ENCODE measurements at places on chromosomes 16 and 17. TPM values are rescaled to one million over a fixed set of nuclear protein-coding genes. Genes with fewer than 3 reads are reported as not detected.

KRTAP1-1 gene
- not detected for total RNA-seq

EEF2K gene
- total RNA-seq: 14.6 TPM

GPRC5B gene
- total RNA-seq: 0.19 TPM

PAM16 gene
- 31.4 TPM for total RNA-seq

TLCD3B gene
- not detected for total RNA-seq

CCDC137 gene
- 18.0 TPM for total RNA-seq

NHLRC4 gene
- total RNA-seq: 0.25 TPM

- no peak for DNase-seq
Measured at GRCh38 chr17:79938336-79939093, 97.2 kb downstream of the TBC1D16 start.

DNA sequence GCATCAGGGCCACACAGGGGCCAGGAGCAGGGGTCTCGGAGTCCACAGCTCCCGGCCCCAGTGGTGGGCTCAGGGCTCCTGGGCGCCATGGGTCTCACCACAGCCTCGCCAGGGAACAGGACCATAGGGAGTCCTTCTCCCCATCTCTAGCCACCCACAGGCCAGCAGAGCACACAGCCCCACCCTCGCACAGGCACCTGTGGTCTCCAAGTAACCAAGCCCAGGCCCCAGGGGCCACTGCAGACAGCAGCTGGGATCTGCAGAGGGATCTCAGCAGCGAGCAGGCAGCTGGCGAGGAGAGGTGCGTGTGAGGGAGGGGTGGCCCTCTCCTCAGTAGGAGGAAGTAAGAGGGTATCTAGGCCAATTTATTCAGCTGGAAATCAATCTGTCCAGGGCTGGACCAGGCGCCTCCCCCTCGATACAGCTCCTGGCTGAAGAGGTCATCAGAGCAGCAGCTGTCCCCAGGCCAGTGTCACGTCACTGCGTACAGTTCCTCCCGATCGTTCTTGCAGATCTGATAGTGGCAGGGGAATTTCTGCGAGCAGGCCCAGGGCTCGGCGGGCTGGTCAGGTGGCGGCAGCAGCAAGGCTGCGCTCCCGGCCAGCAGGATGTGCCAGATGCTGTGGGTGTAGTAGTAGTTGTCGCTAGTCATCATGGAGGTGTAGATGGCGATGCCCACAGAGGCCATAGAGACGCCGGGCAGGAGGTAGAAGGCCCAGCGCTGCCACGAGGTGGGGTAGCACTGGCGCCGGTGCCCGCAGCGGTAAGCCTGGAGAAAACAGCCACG, 1.4 kb upstream of the MRPL28 start:
- no peak for DNase-seq

DNA sequence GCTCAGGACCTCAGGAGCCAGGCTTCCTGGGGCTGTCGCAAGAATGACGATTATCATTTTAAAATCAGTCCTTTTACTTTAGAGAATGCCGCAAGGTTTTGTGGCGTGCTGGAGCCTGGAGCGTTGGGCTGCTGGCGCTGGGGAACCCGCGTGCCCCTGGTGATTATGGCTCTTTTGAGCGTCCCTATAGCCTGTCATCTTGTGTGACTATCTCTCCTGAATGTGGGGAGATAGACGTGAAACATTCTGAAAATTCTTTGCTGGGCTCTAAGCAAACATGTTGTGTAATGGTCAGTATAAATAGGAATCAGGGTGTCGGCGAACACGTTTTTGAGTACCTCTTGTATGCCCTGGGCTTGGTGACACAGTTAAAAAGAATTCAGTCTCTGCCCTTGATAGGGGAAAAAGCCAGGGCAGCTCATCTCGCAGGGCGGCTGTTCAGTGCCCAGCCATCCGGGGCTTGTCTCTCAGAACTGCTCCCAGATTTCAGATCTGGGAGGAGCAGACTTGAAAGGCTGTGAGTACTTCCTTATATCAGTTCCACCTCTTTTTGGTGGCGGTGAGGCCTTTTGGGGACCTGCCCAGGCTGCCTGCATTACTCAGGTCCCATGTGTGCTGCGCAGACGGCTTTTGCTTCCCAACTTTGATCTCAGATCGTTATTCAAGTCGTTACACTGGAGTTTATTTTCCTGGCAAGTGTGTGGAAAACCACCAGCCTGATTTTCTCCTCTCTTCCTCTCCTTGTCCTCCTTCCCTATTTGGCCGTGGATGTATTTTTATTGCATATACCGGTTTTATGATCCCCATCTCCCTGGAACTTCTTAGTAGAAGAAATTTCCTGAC, 973 bp downstream of the SLC7A6 start:
- no peak for DNase-seq

GRCh38 chr16:977896-978295, 3.7 kb upstream of the SOX8 start:
- no peak for DNase-seq

- DNase-seq: no peak
Measured at GRCh38 chr16:59039066-59039720, 305.1 kb upstream of the GOT2 start.

DNA sequence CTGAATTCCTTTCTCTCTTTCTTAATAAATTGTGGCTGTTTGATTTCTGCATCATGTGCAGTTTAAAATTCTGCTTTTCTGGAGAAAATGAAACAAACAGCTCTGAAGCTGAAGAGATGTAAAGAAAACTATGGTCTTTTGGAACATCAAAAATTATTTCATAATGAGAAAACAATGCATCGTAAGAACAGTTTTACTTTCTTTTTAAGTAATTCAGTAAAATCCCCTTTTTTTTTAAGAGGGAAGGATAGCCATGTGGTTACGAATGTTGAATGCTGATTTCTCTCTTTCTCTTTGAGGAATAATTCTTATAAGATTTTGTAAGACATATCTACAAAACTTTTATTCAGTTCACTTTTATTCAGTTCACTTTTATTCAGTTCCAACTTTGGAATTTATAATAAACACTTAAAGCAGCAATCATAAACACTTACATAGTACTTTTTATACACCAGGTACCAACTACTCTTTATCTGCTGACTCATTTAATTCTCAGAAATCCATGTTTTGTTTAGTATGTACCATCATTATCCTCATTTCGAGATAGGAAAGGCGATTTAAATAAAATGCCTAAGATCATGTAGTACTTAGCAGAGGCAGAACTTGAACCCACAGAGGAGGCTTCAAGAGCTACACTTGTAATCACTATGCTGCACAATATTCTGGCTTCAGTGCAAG, 26.6 kb downstream of the CNTNAP4 start:
- DNase-seq: no peak

DNA sequence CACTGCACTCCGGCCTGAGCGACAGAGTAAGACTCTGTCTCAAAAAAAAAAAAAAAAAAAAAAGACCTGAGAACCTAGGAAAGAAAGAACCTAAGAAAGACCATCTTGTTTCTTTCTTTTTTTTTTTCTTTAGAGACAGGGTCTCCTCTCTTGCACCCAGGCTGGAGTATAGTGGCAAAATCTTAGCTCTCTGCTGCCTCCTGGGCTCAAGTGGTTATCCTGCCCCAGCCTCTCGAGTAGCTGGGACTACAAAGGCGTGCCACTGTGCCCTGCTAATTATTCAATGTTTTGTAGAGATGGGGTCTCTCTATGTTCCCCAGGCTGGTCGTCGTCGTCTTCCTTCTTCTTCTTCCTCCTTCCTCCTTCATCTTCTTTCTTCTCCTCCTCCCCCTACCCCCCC, 7.8 kb upstream of the BIRC5 start:
- DNase-seq: no peak

- DNase-seq: no peak
Measured at GRCh38 chr16:56921571-56921970, 10.4 kb upstream of the HERPUD1 start.

Data from CD8-positive, alpha-beta T cell (primary cell).